Pons (tissue), 1 donor: ENCODE measurements at places on chromosomes 4 and X.
A peak's percentile ranks its signal among the peaks of the same experiment; 100 is the strongest.

DNA sequence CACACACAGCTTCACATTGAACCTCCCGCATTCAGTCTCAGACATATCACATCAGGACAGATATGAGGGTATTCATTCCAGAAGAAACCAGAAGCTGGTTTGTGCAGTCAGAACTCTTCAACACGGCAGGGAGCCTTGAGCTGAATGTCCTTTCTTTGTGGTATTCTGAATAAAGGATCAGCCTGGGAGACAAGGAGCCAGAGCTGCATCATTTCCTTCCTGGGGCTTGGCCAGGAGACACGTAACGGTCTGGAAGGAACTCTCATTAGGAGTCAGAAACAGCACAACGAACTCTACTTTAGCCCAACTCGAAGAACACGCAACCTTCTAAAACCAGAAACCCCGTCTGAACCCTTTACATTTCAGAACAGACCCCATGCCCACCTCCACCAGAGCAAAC lies 46.4 kb downstream of the KDR start:
- DNase-seq = no peak

DNA sequence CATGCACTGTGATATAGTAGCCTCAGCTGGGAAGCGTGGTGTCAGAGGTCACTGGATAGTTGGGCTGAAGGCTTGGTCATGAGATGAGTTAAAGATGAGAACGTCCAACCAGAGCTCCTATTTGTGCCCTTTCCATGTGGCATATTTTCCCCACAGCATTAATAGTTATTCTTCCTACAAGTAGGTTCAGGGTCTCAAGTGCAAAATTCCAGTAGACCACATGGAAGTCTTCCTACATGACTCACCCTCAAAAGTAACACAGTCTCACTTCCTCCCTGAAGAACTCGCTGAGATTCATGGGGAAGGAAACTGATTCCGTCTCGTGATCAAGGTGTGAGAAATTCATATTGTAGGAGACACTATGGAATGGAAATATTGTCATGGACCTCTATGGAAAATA lies 1212.5 kb upstream of the PRKX start:
- no peak for DNase-seq

- no peak for DNase-seq
Observed at GRCh38 chr4:173485164-173485563, 44.9 kb downstream of the HAND2 start.

GRCh38 chr4:41217374-41217773 lies 3.0 kb upstream of the APBB2 start:
- no peak for DNase-seq

- DNase-seq = no peak
Observed at GRCh38 chrX:136147315-136147901, at the start of gene FHL1. Gene FHL1 (plus strand): TSS chrX:136147533.

GRCh38 chr4:28868841-28869240 lies 1851.3 kb upstream of the PCDH7 start:
- DNase-seq = no peak

GRCh38 chr4:124019749-124020549 lies 623.4 kb downstream of the SPRY1 start:
- DNase-seq = no peak

DNA sequence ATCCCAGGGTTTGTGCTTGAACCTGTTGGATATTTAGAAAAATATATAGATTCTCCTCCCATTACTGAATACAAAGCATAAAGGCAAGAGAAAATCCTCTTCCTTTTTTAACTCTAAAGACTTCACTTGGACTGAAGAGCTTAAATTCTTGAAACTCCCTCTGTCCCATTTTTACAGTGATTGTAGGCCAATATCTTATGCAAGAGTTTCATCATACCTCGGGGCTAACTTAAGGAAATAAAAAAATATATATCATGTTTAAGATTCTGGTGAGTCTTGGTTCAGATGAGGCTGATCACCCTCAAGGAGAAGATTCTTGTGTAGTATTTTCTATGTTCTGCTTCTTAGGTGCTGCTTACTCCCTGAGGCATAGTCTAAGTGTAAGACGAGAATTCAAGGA lies 1449.6 kb downstream of the C4orf33 start:
- DNase-seq = no peak

GRCh38 chr4:177250056-177250696 lies 59.5 kb upstream of the NEIL3 start:
- DNase-seq = peak; percentile 63

GRCh38 chr4:123848606-123849005 lies 452.0 kb downstream of the SPRY1 start:
- no peak for DNase-seq

DNA sequence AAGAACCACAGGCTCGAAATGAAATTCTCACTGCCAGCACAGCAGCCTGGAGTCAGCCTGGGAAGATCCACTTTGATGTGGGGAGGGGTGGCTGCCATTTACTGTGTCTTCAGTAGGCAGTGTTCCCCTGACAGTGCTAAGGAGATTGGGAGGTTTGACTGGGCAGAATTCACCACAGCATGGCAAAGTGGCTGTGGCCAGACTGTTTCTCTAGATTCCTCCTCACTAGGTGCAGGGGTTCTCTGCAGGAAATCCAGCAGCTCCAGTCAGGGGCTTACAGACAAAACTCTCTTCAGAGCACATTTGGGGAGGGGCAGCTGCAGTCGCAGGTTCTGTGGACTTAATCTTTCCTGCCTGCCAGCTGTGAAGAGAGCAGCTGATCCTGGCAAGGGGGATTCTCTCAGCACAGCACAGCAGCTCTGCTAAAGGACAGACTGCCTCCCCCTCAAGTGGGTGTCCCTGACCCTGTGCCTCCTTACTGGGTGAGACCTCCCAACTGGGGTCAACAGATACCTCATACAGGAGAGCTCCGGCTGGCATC lies 1174.0 kb downstream of the RAPGEF2 start:
- no peak for DNase-seq

GRCh38 chrX:70878902-70879301 lies 29.6 kb downstream of the TEX11 start:
- DNase-seq = no peak

DNA sequence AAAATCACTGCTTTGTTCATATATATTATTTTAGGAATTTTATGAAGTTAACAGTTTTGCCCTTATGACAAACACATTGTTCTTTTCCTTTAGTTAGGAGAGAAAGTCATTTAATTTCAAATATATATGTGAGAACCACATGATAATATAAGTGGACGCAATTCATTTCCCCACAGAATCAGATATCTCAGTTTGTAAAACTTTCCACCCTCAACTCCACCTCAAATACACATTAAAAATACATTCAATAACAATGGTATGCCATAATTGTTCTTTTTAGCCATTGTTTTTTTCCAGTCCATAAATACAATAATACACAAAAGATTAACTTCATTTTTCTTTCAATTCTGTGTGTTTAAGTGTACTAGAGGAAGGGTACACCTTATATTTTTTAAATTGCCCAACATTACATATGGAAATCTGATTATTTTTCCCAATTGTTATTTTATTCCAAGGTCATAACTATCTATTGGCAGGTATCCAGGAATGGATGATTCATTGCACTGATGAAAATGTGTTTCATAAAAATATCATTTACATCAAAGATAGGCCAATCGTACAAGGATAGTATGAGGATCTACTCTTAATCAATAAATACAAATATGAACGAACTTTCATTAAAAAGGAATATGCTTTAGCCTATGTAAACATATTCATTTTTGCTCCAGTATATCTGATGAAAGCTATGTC lies 125.0 kb downstream of the PPP3CA start:
- no peak for DNase-seq

- no peak for DNase-seq
Observed at GRCh38 chrX:40079572-40079971, 18.2 kb downstream of the BCOR start.

GRCh38 chr4:48774760-48775710 lies 5.0 kb downstream of the FRYL start:
- no peak for DNase-seq

- DNase-seq = no peak
Observed at GRCh38 chr4:45120163-45120562, 393.8 kb upstream of the GNPDA2 start.

- no peak for DNase-seq
Observed at GRCh38 chr4:38957893-38958292, 74.3 kb downstream of the TMEM156 start.

GRCh38 chr4:78684325-78685079 lies 91.6 kb upstream of the BMP2K start:
- no peak for DNase-seq

DNA sequence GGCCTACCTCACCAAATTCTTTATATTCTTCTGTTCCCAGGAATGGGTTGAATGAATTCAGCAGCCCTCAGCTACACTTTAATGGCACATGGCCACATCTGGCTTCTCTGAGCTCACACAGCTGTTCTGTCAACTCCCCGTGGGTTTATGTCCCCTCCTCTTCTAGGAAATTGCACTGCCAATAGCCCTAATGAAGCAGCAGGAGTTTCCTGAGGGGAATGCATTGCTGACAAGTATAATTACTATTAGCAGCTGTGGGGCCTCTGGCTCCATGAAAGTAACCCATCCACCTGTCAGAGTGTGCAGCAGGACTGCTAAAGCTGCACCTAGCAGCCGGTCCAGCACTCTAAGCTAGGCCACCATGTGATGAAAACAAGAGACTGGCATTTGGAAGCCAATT lies 50.3 kb downstream of the FTHL17 start:
- no peak for DNase-seq

DNA sequence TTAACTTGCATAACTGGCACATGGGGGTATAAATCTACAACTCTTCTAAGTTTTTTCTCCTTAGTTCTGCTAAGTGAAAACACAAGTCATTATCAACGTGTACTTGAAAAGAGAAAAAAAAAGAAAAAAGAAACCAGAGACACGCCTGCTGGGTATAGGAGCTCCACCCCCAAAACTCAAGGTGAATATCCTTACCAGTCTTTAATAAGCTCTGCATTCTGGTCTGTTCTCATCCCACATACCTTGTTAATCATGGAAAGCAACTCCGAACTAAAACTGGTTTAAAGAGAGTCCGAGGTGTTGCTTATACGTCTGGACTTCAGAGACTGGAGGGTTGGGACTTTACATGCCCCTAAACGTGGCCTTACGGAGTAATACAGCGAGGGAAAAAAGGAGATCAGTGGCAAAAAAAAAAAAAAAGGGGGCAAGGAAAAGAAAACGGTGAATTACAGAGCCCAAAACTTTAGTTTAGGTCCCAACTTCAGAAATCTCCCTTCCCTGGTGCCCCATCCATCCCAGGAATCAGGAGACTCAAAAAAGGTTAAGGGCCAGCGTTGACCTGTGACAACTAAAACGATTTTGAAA lies 1.0 kb downstream of the PGRMC2 start:
- peak; percentile 24 for DNase-seq

- DNase-seq = peak; percentile 50
Observed at GRCh38 chrX:135185795-135186443, 14.7 kb upstream of the CT55 start.

- peak; percentile 34 for DNase-seq
Observed at GRCh38 chrX:9646471-9647224, 119.0 kb downstream of the GPR143 start.

DNA sequence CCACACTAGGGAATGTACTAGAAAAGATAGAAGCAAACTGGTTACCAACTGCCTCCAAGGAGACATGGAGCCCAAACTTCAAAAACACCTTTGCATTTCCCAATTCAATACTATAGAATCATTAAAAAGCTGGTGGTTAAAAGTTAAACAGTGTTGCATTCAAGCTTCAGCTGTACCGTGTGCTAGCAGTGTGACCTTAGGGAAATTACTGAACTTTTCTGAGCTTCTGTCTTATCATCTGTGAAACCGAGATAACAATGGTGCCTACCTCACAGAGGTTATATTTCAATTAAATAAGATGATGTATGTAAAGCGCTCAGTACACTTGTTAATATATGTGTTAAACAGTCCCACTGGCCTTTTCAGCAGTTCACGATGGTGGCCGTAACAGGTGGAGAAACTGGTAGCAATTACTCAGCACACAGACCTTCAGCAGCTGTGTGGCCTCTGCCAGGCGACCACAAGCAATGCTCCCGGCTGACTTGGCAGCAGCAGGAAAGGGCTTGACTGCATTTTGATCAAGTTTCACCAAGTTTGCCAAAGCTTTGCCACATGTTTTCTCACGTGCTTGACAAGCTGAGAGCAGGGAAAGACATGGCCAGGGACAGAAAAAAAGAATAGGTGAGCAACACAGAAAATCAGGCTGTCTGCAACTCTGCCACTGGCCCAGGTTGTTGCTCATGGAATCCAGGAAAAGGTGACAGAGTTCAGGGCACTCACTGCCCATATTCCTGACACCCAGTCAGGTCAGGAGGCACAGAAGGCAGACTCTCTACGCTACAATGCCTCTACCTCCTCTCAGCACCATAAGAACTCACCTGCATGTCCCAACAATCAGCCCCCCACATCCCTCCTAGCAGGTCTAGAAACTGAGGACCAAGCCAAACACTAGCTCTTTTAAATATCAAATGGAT lies 72.1 kb downstream of the PARM1 start:
- DNase-seq = no peak

- no peak for DNase-seq
Observed at GRCh38 chr4:6224735-6225134, 24.4 kb upstream of the JAKMIP1 start.

DNA sequence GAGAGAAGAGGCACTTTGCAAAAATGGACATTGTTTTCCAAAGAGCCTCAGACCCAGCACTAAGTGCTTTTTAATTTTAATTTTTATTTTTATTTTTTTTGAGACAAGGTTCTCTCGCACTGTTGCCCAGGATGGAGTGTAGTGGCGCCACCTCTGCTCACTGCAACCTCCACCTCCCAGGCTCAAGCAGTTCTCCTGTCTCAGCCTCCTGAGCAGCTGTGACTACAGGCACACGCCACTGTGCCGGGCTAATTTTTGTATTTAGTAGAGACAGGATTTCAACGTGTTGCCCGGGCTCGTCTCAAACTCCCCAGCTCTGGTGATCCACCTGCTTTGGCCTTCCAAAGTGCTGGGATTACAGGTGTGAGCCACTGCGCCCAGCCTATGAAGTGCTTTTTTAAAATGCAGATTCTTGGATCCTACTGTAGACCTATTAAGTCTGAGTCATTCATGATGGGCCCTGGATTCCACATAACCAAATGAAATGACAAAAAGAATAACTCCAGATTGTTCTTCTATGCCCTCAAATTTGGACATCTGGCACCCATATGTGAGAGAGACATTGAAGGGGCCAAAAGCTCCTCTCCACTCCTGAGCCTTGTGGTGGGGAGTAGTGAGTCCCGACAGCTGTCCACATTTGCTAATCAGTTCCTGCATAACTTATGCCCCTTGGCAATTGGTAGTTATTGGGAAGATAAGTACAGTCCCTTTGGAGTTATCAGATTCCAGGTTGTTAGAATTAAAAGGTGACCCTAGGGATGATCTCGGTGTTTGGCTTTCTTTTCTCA lies 3.6 kb downstream of the NOCT start:
- DNase-seq = no peak

- peak; percentile 44 for DNase-seq
Observed at GRCh38 chr4:56871371-56871866, 36.3 kb upstream of the REST start.

- DNase-seq = no peak
Observed at GRCh38 chr4:152117520-152117919, 356.7 kb upstream of the GATB start.

DNA sequence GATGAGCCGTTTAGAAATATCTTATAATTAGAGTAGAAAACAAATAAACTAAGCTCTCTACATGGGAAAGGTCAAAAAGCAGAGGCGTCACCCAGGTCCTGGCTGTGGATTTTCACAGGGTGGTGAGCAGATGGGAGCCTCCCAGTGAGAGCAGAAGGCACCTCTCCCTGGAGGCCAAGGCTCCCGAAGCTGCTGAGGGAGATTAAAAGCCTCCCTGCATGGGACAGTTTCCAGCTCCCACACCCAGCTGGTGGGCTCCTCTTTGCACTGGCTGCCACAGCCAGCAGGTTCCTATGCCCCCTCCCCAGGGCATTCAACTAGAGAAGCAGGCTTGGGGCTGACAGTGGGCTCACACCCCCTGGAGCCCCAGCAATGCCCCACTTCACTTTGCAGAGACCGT lies 55.2 kb upstream of the TBC1D9 start:
- DNase-seq = no peak

- DNase-seq = no peak
Observed at GRCh38 chr4:16225863-16226815, at the start of gene TAPT1. Gene TAPT1 (minus strand): TSS chr4:16226471. CDS start chr4:16226457, 14 bp downstream.
